Immature natural killer cell (primary cell): ENCODE measurements at places on chromosomes 7 and 10.

GRCh38 chr10:77550378-77550777, 87.2 kb downstream of the KCNMA1 start:
- no peak overlapping the region for H3K4me3 ChIP-seq
- no peaks in the 10 kb centered on the region for H3K4me1 ChIP-seq
- peaks cover 2% of the 10 kb centered on the region for H3K27me3 ChIP-seq
- DNase-seq = no peak
- no peaks in the 10 kb centered on the region for H3K36me3 ChIP-seq

DNA sequence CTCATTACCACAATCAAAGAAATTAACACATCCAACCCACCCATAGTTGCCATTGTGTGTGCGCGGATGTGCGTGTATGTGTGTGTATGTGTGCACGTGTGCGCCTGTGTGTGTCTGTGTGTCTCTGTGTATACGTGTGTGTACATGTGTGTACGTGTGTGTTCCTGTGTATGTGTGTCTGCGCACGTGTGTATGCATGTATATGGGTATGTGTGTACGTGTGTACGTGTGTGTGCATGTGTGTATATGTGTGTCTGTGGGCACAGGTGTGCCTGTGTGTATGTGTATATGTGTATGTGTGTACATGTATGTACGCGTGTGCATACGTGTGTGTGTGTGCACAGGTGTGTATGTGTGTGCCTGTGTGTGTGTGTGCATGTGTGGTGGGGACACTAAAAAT, 48.9 kb downstream of the EGFR start:
- DNase-seq = no peak
- H3K27ac ChIP-seq = no peak overlapping the region
- H3K27me3 ChIP-seq = peaks cover 21% of the 10 kb centered on the region
- H3K4me1 ChIP-seq = no peaks in the 10 kb centered on the region
- H3K36me3 ChIP-seq = no peaks in the 10 kb centered on the region
- H3K4me3 ChIP-seq = no peak overlapping the region

DNA sequence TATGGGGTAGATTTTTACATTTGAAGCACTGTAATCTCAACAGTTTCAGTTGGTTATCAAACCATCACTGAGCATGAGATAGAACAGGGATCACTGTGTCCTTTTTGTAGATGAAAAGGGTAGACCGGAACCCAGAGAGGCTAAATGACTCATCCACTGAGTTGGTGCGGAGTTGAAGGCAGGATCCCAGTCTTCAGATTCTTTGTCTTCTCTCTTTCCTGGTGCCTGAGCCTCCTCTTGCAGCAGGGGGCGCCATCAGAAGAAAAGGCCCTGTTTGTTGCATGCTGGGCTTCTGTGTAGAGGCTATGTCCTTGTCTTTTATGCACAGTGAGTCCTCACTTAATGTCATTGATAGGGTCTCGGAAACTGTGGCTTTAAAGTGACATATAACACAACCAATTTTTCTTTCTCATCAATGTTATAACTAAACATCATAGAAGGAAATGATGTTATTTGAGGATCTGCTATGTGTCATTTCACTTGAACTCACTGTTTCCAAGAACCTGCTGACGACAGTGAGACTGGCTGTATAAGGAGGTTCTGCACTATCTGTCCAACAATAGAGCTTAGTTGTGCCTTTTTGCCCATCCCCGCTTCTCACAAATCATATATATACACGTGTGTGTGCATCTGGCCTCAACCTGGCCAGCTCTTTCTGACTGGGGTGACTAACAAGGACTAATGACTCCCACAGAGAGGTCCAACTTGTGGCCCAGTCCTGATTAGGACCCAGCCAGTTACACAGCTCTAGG, 14.3 kb downstream of the ZNF282 start:
- H3K4me1 ChIP-seq = no peaks in the 10 kb centered on the region
- no peak overlapping the region for H3K4me3 ChIP-seq
- DNase-seq = peak; percentile 27
- H3K27ac ChIP-seq = no peak overlapping the region
- H3K36me3 ChIP-seq = peaks cover 25% of the 10 kb centered on the region
- no peaks in the 10 kb centered on the region for H3K27me3 ChIP-seq

- H3K27ac ChIP-seq = peak overlapping the region; percentile 13
- no peak overlapping the region for H3K4me3 ChIP-seq
- H3K27me3 ChIP-seq = peaks cover 4% of the 10 kb centered on the region
- H3K36me3 ChIP-seq = no peaks in the 10 kb centered on the region
These were observed 222.2 kb upstream of the SH2B2 start for GRCh38 chr7:102064361-102065025.

DNA sequence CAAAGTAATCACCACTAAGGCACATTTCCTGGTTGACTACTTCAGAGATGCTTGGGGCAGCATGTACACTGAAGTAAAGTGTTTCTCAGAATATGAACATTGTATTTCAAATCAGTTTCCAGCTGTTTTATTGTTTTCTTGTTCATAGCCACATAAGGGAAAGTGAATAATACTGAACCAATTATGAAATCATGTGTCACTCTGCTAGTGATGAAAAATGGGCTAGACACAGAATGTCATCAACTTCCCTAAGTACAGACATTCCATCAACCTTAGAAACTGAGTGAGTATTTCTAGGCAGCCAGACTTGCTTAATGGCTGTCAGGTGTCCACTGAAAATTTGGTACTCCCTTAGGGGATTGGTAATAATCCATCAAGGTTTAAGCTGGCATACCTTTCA, 603.5 kb downstream of the ARL4A start:
- H3K36me3 ChIP-seq = no peaks in the 10 kb centered on the region
- H3K4me1 ChIP-seq = no peaks in the 10 kb centered on the region
- DNase-seq = no peak
- no peak overlapping the region for H3K4me3 ChIP-seq
- no peak overlapping the region for H3K27ac ChIP-seq
- no peaks in the 10 kb centered on the region for H3K27me3 ChIP-seq

DNA sequence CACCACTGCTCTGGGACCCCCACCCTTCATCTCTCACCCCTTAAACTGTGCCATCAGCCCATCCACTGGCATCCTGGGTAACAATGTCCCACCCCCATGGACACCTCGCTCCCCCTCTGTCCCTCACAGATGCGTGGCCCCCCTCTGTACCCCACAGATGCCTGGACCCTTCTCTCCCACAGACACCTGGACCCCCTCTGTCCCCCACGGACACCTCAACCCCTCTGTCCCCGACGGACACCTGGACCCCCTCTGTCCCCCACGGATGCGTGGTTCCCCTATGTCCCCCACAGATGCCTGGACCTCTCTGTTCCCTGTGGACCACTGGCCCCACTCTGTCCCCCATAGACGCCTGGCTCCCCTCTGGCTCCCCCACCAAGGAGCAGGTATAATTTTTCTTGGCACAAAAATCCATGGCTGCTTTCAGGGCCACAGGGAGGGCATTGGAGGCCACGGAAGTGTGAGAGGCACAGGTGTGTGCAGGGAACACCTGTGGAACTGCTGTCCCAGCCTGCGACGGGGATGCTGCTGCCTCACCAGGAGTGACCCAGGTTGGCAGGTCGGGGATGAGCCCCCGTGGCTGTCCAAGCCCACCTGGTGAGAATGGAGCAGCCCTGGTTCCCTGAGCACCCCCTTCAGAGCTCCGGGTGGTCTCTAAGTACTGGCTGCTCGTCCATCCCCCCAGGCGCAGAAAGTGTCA, 193.5 kb downstream of the PTPRN2 start:
- H3K27ac ChIP-seq = no peak overlapping the region
- no peak overlapping the region for H3K4me3 ChIP-seq
- no peak for DNase-seq
- H3K4me1 ChIP-seq = no peaks in the 10 kb centered on the region

GRCh38 chr10:62594093-62594520, 210.4 kb upstream of the ADO start:
- no peak overlapping the region for H3K4me3 ChIP-seq
- DNase-seq = peak; percentile 48
- H3K27ac ChIP-seq = no peak overlapping the region
- no peaks in the 10 kb centered on the region for H3K27me3 ChIP-seq
- no peaks in the 10 kb centered on the region for H3K36me3 ChIP-seq
- no peaks in the 10 kb centered on the region for H3K4me1 ChIP-seq

- peaks cover 8% of the 10 kb centered on the region for H3K27me3 ChIP-seq
- no peak for DNase-seq
- H3K4me1 ChIP-seq = peaks cover 37% of the 10 kb centered on the region
- H3K36me3 ChIP-seq = no peaks in the 10 kb centered on the region
These were observed 3.0 kb downstream of the NUP42 start for GRCh38 chr7:23184709-23185359.
